ENCODE measurements at places on chromosomes 11 and 22.

DNA sequence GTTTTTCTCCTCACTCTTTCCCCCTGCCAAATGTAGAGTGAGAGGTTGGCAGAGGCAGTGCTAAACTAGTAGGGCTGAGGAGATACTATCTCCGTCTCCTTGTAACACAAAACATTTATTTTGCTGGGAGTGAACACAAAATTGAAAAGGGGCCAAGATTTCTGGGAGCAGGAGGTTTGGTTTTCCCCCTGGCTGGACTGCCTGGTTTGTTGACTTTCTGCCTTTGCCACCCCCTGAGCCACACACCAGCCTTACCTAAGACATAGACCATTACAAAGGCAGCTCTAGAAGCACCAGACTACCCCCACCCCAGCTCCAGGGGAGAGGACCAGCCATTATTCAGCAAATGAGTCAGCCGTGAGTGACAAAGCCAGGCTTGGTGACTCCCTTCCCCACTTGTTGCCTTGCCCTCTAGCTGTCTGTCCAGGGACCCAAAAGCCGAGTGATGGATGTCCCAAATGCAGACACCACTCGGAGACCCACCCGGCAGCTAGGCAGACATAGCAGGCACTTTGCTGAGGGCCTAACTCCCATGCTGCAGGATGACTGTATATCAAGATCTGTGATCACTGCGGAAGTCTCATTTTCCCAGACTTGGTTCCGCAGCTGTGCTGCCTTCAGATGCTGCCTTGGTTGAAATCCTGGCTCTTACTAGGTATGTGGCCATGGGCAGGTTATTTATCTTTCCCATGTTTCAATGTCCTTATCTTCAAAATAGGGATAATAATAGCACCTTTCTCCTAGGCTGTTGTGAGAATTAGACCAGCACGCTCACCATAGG, 17.7 kb upstream of the CDON start:
- peak; percentile 86 for DNase-seq

DNA sequence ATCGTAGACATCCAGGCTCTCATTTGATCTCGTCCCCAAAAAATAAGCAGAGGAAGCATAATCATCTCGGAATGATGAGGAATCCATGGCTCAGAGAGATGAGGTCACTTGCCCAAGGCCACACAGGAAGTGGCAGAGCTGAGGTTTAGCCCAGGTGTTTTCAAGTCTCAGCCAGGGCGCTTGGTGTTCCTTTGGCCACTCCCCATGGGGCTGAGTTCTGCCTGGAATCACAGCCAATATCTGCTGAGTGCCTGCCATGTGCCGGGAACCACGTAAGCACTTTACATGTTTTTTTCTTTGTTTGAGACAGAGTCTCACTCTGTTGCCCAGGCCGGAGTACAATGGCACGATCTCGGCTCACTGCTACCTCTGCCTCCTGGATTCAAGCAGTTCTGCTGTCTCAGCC, 29.5 kb upstream of the MYH9 start:
- no peak for DNase-seq

GRCh38 chr11:19409307-19409706, 168.6 kb upstream of the E2F8 start:
- DNase-seq, result no peak

GRCh38 chr22:46976598-46976997, 214.1 kb downstream of the TBC1D22A start:
- no peak for DNase-seq

GRCh38 chr11:33646629-33647028, 54.0 kb downstream of the C11orf91 start:
- DNase-seq, result no peak

- DNase-seq, result no peak
Observed at GRCh38 chr22:49418943-49419342, 408.7 kb downstream of the BRD1 start.

- no peak for DNase-seq
Observed at GRCh38 chr11:76269247-76269646, 62.9 kb upstream of the WNT11 start.

GRCh38 chr11:122365610-122366360, 249.8 kb upstream of the BLID start:
- no peak for DNase-seq

GRCh38 chr22:32904044-32904443, 102.5 kb downstream of the TIMP3 start:
- peak; percentile 25 for DNase-seq

DNA sequence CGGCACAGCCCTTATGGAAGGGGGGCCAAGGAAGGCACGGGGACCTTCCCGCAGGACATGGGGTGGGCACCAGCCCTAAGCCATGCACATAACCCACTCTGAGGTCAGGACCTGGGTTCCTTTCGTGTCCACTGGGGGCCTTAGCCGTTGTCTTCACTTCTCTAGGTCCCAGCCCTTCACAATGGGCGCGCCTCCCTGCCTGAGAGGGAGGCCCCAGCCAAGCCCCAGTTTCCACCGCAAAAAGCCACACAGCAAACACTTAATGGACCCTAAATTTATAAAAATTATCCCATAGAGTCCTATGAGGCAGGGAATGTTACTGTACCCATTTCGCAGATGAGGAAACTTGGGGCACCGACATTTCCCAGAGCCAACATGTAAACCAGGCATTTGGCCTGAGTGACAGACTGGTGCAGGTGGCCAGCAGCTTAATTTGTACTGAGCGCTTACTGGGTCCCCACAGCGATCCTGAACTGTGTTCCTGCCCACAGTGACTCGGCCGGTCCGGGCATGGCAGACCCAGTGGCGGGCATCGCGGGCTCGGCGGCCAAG, 1.2 kb downstream of the GAS2L1 start:
- DNase-seq, result no peak

GRCh38 chr11:1917523-1918435, 1.7 kb upstream of the TNNT3 start:
- no peak for DNase-seq

GRCh38 chr11:72524711-72525110, 90.4 kb upstream of the CLPB start:
- no peak for DNase-seq

DNA sequence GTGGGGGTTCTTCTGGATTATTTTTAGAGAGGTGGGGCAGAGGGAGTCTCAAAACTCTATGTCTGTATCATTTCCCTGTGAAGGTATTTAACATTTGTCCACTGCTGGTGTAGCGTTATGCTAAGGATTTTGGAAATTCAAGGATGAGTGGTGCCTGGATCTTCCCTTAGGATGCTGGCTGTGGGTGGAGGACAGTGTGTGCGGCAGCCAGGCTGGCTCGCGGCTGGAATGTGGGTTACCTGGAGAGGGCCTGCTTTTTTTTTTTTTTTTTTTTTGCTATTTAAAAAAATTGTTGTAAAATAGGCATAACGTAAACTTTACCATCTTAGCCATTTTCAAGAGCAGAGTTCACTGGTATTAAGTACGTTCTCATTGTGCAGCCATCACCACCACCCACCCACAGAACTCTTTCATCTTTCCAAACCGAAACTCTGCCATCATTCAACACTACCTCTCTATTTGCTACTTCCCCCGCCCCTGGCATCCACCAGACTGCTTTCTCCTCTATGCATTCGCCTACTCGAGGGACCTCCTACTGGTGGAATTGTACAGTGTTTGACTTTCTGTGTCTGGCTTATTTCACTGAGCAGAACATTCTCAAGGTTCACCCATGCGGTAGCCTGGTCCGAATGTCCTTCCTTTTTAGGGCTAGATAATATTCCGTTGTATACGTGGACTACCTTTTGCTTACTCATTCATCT, 67.1 kb downstream of the PARVB start:
- DNase-seq, result no peak

DNA sequence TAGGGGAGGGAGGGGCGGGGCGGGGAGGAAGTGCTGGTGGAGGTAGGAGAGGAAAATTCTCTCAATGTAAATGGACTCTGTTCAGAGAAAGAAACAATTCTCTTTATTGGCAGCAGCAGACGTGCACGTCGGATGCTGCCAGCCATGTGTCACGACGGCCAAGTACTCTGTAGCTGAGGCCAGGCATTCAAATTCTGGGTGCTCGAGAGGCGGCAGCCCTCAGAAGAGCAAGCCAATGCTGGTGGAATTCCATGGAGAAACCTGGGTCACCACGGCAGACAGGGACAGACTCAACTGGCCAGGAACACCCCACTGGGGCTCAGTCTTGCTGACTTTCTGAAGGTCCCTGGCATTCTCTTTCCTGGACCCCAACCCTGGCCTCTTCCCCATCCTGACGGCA, 90.8 kb downstream of the ABTB2 start:
- no peak for DNase-seq

Measured in NCI-H1105 treated with DMSO at 0.1 percent for 48 hours (cell line).